ENCODE measurements at places on chromosomes 2 and 18. TPM values are rescaled to one million over a fixed set of nuclear protein-coding genes. Genes with fewer than 3 reads are reported as not detected.

The ONECUT2 gene
- total RNA-seq, result not detected

The ALPP gene
- total RNA-seq, result not detected

The ARHGEF33 gene
- not detected for total RNA-seq

The FAM110C gene
- total RNA-seq, result not detected

The GAL3ST2 gene
- 1.7 TPM for total RNA-seq

The IL1RL1 gene
- not detected for total RNA-seq

The VIL1 gene
- not detected for total RNA-seq

The SLC11A1 gene
- 0.03 TPM for total RNA-seq

The HOXD8 gene
- total RNA-seq, result 13.4 TPM

The TTR gene
- not detected for total RNA-seq

The ADD2 gene
- total RNA-seq, result 13.3 TPM

The ARPC2 gene
- 505 TPM for total RNA-seq

The SESTD1 gene
- 5.6 TPM for total RNA-seq

The SEPTIN2 gene
- total RNA-seq, result 489 TPM

The NT5DC4 gene
- total RNA-seq, result not detected

The ITGB6 gene
- not detected for total RNA-seq

The IGFBP2 gene
- 191 TPM for total RNA-seq

The C2orf66 gene
- not detected for total RNA-seq

The TXNDC2 gene
- total RNA-seq, result 0.33 TPM

The EFR3B gene
- total RNA-seq, result 0.43 TPM

The SGO2 gene
- 6.3 TPM for total RNA-seq

The TSHZ1 gene
- 4.5 TPM for total RNA-seq

The PROM2 gene
- total RNA-seq, result 2.3 TPM

The ABCG5 gene
- not detected for total RNA-seq

The CABYR gene
- total RNA-seq, result not detected

The MRPL30 gene
- 59.7 TPM for total RNA-seq

The MC2R gene
- total RNA-seq, result not detected

The ZAP70 gene
- not detected for total RNA-seq

The CRYBA2 gene
- not detected for total RNA-seq

The SEPTIN10 gene
- total RNA-seq, result 46.9 TPM

The CREB1 gene
- total RNA-seq, result 22.3 TPM

The CNGA3 gene
- total RNA-seq, result not detected

The CFC1 gene
- total RNA-seq, result not detected

The AOX1 gene
- total RNA-seq, result 19.1 TPM

The POTEI gene
- 0.13 TPM for total RNA-seq

Measured in MG63 (cell line).